Pulmonary artery endothelial cell (primary cell): ENCODE measurements at places on chromosomes 16 and 17.

GRCh38 chr16:78996790-78997189, 603.7 kb downstream of the MAF start:
- no peak for DNase-seq

GRCh38 chr17:67879662-67880061, 54.4 kb downstream of the BPTF start:
- no peak for DNase-seq

GRCh38 chr17:14261406-14261805, 24.7 kb upstream of the CDRT15 start:
- DNase-seq, result no peak

- no peak for DNase-seq
Observed at GRCh38 chr16:82963653-82964052, 336.9 kb downstream of the CDH13 start.

GRCh38 chr16:81843243-81843582, 64.1 kb downstream of the PLCG2 start:
- no peak for DNase-seq

- DNase-seq, result no peak
Observed at GRCh38 chr16:83269541-83269940, 538.2 kb upstream of the HSBP1 start.

DNA sequence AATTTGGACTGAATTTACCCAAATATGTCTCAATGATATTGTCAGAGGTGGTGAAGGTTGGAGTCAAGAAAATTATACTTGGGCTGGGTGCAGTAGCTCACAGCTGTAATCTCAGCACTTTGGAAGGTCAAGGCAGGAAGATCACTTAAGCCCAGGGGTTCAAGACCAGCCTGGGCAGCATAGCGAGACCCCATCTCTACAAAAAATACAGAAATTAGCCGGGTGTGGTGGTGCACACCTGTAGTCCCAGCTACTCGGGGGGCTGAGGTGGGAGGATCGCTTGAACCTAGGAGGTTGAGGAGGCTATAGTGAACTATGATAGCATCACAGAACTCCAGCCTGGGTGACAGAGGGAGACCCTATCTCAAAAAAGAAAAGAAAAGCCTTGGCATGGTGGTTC, 40.9 kb downstream of the LAT start:
- DNase-seq, result no peak

GRCh38 chr17:7893187-7893880, 4.7 kb downstream of the CHD3 start:
- DNase-seq, result no peak

DNA sequence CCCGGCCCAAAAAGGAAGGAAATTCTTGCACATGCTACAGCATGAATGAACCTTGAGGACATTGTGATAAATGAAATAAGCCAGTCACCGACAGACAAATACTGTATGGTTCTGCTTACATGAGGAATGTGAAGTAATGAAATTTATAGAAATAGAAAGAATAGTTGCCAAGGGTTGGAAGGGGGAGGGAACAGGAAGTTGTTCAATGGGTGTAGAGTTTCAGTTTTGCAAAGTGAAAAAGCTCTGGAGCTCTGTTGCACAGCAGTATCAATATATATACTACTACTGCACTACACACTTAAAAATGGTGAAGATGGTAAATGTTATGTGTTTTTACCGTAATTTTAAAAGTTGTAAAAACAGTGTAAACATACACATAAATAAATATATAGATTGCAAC, 43.7 kb downstream of the PKD1L3 start:
- no peak for DNase-seq

DNA sequence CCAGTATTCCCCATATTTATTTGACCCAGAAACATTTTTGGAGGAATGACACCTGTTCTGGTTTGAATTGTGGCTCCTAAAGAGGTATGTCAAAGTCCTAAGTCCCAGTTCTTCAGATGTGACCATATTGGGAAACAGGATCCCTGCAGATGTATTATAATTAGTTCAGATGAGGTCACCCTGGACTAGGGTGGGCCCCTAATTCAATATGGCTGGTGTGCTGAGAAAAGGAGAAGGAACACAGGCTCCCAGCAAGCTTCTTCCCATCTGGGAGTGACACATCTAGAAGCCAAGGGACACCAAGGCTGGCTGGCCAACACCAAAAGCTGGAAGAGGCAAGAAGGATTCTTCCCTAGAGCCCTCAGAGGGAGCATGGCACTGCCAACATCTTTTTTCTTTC, 3.8 kb upstream of the GCSH start:
- DNase-seq, result no peak
